Effector CD4-positive, alpha-beta T cell (primary cell): ENCODE measurements at places on chromosomes 1 and 21.
A peak's percentile ranks its signal among the peaks of the same experiment; 100 is the strongest.

GRCh38 chr1:24450316-24450715, 34.7 kb downstream of the NIPAL3 start:
- DNase-seq: no peak

DNA sequence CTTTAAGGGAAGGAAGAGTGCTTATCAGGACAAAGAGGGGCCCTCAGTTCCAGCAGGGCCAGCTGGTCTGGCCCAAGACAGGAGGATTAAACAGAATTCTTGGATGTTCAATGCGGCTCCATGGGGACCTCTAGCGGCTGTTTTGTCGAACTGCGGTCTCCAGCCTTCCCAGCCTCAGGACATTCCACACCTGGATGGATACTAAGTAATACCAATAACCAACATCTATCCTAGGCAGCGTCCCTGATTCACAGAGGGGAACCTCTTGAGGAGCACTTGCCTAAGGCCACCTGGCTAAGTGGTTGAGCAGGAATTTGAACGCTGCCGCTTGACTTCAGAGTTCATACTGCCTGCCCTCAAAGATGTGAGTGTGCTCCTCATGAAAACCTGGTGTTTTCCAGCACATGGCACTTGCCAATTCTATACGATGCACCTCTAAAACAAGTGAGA, 15.5 kb upstream of the CD247 start:
- peak; percentile 48 for DNase-seq

- no peak for DNase-seq
These were observed 41.3 kb upstream of the ENAH start for GRCh38 chr1:225694151-225694603.

- DNase-seq: no peak
These were observed 32.5 kb upstream of the CACHD1 start for GRCh38 chr1:64437453-64437852.

DNA sequence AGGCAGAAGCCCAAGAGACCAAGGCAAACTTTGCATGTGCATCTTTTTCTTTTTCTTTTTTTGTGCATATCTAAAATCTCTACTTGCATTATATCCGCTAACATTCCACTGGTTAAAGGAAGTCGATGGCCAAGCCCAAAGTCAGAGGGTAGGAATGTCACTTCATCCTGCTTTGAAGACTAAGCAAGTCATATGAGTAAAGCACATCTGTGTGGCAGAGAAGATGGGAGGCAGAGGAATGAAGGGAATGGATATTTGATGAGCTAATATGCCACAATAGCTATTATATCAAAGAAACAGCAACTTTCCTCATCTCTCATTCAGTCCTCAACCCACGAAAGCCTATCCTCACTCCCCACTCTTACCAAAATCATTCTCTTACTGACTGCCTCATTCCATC, 59.3 kb downstream of the RNF220 start:
- no peak for DNase-seq

GRCh38 chr1:213008564-213008963, 7.1 kb downstream of the ANGEL2 start:
- no peak for DNase-seq

- DNase-seq: no peak
These were observed 489.2 kb upstream of the C1orf87 start for GRCh38 chr1:60562740-60563139.

DNA sequence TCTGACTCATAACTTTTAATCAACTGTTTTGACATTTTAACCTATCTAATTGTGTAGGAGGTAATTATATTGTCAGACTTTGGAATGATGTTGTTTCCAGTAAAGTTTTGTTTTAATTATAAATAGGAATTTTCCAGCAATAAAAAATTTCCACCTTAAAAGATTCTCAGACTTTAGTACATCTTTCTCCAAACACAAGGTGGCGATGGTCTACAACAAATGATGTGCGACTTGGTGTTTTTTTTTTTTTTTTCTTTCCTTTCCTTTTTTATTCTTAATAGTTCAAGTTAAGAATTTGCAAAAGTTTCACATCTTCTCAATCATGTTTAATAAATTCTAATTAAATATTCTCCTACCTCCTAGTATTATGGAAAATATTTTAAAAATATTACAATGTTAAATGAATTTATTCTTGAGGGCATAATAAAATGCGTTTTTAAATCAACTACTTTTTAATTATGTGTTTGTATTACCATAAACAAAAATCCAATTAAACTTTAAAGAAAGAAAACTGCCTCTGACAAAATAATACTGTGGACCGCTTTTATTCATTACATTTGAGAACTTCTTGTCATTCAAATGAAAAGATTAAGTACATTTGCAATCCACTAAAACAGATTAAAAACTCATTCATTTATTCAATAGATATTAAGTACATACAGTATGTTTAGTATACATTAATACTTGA, 4.4 kb upstream of the ADAMTS1 start:
- DNase-seq: no peak

DNA sequence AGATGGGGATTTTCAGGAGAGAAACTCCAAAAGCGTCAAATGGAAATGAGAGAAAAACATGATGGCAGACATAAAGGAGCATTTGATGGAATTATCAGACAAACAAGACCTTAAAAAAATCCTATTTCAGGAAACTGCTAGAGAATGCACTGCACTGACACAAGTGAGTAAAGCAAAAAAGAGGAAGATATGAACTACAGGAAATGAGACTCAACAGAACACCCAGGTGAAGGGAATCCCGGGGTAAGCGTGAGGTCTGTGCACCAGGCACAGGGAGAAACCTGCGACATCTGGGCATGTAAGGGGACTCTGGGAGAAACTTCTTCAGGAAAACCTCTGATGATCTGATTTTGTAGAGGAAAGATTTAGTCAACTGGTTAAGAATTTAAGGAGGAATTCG, 2.8 kb downstream of the TARBP1 start:
- no peak for DNase-seq

DNA sequence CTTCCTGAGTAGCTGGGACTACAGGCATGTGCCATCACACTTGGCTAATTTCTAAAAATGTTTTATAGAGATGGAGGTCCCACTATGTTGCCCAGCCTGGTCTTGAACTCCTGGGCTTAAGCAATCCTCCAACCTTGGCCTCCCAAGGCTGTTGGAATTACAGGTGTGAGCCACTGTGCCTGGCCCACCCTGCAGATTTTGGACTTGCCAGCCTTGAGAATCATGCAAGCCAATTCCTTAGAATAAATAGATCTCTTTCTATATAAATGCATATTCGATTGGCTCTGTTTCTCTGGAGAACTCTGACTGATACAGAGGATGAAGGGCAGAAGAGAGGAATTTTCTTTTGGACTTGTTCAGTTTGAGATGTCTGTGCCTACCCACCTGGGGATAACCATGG, 6.7 kb downstream of the CLDN14 start:
- no peak for DNase-seq

- no peak for DNase-seq
These were observed 9.2 kb upstream of the SLC6A9 start for GRCh38 chr1:44040418-44040817.

DNA sequence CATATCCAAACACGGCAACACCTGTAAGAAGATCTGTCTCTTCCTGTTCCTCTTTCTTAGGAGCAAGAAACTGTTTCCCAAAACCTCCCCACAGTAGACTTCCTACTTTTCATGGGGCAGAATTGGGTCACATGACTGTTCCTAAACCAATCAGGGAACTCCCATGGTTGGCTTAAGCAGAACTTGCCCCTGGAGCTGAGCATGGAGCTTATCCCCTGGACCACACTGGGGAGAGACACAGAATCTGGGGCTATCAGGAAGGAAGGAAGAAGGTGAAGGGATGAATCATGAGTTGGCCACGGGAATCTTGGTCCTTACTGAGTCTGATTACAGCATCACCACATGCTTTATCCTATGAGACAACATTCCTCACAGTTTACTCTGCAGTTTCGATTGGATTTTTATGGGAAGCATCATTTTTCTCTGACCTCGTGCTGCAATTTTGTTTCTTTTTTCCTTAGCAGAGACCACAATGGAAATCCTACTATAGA, 81.8 kb downstream of the CDC7 start:
- no peak for DNase-seq

DNA sequence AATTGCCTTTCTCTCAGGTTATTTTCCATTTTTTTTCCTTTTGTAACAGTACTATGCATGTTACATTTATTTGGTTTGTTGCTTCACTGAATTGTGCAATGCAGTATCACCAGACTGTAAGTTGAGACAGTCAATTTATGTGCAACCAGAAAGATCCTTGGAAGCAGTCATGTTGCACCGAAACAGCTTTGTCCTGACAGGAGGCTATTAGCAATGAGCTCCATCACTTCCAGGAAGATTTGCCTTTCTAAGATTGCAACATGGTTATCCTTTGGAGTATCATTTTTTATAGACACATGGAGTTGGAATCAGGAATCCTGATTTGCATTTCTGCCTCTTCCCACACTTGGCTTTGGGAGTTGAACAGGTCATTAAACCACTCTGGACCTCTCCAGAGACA, 84.5 kb upstream of the ST6GALNAC5 start:
- DNase-seq: no peak

DNA sequence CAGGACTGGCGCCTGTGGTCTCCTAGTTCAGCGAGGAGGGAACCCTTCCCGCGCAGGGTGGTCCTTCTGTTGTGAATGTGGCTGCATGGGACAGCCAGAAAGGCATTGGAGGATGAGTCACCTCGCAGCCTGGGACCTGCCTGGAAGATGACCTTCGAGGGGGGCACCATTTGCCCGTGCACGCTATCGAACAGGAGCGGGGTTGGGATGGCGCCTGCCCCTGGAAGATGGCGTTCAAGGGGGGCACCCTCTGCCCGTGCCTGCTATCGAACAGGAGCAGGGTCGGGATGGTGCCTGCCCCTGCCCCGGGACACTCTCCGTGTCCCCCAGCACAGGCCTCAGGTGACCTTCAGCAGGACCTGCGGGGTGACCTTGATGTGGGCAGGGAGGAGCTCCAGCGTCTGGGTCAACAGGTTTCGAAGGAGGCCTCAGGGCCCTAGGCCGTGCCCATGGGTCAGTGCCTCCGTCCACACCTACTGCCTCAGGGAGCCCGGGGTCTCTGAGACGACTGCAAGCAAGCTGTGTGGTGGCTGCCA, 1.7 kb upstream of the ACTRT2 start:
- DNase-seq: no peak

GRCh38 chr1:20847611-20848080, 60.5 kb upstream of the HP1BP3 start:
- no peak for DNase-seq

DNA sequence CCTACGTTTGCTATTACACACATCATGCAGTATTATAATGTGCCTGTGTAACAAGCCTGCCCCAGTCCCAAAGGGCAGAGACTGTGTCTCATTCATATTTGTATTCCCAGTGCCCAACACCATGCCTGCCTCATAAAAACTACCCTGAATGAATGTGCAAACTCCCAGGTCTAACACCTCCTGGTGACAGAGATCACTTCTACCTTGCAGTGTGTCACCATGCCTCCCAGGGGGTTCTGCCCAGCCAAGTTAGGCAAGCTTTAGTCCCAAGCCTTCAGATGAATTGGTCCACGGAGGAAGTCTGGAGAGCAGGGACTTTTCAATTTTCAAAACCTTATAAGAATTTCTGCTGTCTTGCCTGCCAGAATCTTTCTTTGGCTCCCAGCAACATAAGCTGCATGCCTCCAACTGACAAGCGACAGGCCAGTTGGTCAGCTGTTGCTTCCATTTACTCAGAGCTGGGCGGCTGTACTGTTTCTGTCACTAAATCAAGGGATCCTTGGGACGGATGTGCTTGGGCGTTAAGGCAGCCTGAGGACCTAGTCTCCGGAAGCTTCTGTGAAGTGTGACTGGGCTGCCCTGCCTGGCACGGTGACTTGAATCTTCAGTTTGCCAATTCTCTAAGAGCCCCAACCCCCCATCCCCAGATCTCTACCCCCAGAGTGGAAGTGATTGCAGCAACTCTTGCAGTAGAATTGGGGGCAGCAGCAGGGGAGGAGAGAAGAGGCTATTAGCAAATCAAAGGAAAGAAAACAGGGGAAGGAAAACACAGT, 1.2 kb downstream of the RXRG start:
- DNase-seq: no peak

- DNase-seq: no peak
These were observed 19.7 kb upstream of the PGBD2 start for GRCh38 chr1:248886237-248886895.

DNA sequence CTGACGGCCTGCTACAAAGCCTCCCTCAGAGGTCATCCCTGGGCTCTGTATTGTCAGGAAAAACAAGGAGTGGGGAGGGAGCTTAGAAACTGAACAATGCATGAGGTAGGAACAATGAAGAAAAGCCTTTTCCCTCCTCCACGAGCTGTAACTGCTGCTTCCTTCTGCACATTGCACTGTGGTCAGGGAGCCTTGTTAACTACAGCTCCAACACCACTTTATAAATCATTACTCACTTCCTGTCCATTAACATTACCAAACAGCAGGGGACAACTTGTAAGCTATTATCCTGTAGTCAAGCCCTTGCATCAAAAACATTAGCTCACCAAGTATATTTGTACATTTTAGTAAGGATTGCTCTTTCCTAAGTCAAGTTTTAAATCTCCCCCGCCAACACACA, 336.0 kb upstream of the NR5A2 start:
- no peak for DNase-seq

- DNase-seq: no peak
These were observed 155.0 kb upstream of the EDN2 start for GRCh38 chr1:41639332-41639936.

GRCh38 chr1:220222939-220223338, 49.3 kb downstream of the RAB3GAP2 start:
- DNase-seq: no peak

DNA sequence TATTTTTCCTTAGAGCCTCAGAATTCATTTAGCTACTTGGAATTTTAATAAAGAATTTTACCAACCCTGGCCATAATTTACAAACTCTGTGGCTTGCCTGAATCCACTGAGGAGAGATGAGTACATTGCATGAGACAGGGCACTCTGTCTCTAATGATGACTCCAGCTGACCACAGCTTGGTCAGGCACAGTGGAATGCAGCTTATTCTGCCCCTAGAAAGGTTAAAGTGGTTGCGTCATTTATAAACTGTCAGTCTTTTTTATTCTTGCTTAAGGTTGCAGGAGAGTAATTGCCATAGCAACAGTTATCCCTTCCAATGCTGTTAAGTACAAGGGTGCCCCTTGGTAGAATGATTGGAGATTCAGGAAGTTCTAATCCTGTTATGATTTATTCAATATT, 28.3 kb downstream of the PDE4B start:
- no peak for DNase-seq

DNA sequence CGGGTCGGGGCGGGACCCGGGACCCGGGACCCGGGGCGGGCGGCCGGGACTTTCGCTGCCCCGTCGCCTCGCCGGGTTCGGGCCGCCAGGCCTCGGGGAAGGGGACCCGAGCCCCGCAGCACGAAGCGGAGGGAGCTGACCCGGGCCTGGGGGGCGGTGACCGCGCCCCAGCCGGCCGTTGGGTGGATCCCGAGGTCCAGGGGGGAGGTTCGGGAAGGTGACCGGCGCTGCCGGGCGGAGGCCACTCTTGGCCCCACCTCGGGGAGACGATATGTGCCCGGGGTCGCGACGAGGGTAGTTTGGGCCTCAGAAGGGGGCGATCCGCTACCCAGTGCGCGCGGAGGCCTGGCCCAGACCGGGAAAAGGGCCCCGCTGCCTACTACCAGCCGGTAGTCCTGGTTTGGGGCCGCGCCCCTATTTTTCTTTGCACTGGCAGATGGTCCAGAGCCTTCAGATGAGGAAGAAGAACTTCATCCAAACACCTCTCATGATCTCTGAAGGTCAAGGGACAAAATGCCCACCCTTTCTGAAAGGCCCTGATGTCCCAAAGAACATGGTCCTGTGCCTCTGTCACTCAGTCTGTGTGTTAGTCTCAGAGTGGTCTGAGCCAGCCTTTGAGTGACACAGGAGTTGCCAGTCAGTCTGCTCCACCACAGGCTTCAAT, 766 bp downstream of the AGO4 start:
- no peak for DNase-seq

- no peak for DNase-seq
These were observed 48.5 kb downstream of the PIGK start for GRCh38 chr1:77170687-77171086.
